ENCODE measurements at places on chromosomes 11 and 22. TPM values are rescaled to one million over a fixed set of nuclear protein-coding genes. Genes with fewer than 3 reads are reported as not detected.

Gene BTG4
- 0.25 TPM for polyA plus RNA-seq

Gene DSCAML1
- 0.32 TPM for polyA plus RNA-seq

Gene HPS4
- 32.2 TPM for polyA plus RNA-seq

DNA sequence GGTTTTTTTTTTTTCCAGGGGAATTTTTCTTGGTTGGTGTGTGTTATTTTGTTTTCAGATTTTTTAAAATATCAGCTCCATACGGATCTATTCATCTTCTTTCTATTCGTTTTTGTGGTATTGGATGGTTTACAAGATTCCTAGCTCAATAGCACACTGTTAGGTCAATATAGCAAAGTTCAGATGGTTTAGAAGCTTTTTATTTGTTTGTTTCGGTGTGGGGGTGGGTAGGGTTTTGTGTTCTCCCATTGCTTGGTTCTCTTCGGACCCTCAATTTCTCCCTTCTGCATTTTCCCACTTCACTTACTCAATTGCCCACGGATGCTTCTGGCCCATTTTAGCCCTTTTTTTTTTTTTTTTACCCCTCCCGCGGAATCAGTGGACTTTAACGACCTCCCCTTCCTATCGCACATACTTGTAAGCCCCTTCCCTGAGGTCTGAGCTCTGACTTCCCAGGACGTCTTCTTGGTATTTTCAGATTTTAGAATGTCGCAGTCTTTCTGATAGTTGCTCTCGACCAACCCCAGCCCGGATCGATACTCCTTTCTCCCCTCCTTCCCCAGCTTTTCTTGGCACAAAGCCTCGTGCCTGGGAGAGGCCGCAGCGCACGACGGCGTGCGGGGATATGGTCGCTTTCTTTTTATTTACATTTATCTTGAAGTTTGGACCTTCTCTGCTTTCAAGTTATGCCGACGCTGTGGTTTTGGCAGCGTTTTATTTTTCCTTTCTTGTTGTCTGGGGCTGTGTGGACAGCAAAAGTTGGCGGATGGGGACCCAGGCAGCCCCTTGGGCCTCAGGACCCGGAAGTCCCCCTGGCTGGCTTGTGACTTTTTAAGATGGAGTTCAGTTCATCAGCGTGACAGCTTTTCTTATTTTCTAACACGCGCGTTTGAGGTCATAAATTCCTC is 4.4 kb upstream of the SPDYC start:
- H3K36me3 ChIP-seq: no peaks in the 10 kb centered on the region
- no peak for DNase-seq
- H3K4me1 ChIP-seq: no peaks in the 10 kb centered on the region
- H3K27me3 ChIP-seq: no peaks in the 10 kb centered on the region
- no peak overlapping the region for H3K27ac ChIP-seq

- H3K4me1 ChIP-seq: no peaks in the 10 kb centered on the region
- no peak for DNase-seq
- H3K27me3 ChIP-seq: no peaks in the 10 kb centered on the region
- H3K36me3 ChIP-seq: no peaks in the 10 kb centered on the region
Observed at GRCh38 chr11:100640646-100641045, 46.4 kb upstream of the ARHGAP42 start.

- no peaks in the 10 kb centered on the region for H3K4me1 ChIP-seq
- H3K27ac ChIP-seq: no peak overlapping the region
Observed at GRCh38 chr22:48669986-48670716, 1157.5 kb downstream of the BRD1 start.

GRCh38 chr22:28443526-28443876 is 236.1 kb downstream of the TTC28 start:
- no peaks in the 10 kb centered on the region for H3K27me3 ChIP-seq
- H3K4me3 ChIP-seq: peak overlapping the region; percentile 56
- H3K27ac ChIP-seq: peak overlapping the region; percentile 32
- peak; percentile 85 for DNase-seq
- peaks cover 7% of the 10 kb centered on the region for H3K4me1 ChIP-seq

- no peak overlapping the region for H3K27ac ChIP-seq
- H3K4me1 ChIP-seq: no peaks in the 10 kb centered on the region
- DNase-seq: no peak
- H3K27me3 ChIP-seq: peaks cover 17% of the 10 kb centered on the region
Observed at GRCh38 chr22:45891471-45891995, 85.4 kb downstream of the WNT7B start.

- no peaks in the 10 kb centered on the region for H3K4me1 ChIP-seq
- DNase-seq: no peak
- no peak overlapping the region for H3K4me3 ChIP-seq
- peaks cover 32% of the 10 kb centered on the region for H3K36me3 ChIP-seq
Observed at GRCh38 chr22:46214149-46214548, 35.9 kb downstream of the CDPF1 start.

Measured in thymus (tissue), 14 donors.